ENCODE measurements at places on chromosomes 1 and 21.

DNA sequence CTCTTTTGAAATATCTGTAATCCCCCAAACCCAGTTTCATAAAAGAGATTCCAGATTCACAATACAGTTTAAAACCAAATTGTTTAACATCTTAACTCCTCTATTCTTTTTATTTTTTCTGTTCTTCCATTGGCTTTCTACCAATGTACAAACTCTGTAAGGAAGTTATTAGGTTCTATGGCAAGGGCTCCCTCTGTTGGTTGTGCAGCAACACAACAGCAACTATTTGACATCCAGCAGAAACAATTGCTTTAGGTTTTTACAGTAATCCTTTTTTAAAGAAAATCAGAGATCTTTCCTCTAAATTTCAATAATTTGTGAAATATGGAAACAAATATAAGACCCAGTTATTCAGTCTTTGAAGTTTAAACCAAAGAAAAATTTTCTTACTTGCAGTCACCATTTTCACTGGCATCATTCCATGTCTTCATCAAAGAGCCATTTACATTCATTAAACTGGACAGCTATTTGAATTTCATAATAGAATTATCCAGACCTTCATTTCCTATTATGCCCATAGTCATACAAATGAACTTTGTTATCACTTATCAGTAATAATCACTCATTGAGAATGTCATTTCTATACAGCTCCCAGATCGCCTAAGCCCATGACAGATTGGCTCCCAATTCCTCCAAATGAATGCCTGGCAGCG is 46.5 kb upstream of the RNF11 start:
- peak; percentile 30 for DNase-seq

GRCh38 chr21:39788383-39788782 is 43.4 kb downstream of the IGSF5 start:
- no peak for DNase-seq

DNA sequence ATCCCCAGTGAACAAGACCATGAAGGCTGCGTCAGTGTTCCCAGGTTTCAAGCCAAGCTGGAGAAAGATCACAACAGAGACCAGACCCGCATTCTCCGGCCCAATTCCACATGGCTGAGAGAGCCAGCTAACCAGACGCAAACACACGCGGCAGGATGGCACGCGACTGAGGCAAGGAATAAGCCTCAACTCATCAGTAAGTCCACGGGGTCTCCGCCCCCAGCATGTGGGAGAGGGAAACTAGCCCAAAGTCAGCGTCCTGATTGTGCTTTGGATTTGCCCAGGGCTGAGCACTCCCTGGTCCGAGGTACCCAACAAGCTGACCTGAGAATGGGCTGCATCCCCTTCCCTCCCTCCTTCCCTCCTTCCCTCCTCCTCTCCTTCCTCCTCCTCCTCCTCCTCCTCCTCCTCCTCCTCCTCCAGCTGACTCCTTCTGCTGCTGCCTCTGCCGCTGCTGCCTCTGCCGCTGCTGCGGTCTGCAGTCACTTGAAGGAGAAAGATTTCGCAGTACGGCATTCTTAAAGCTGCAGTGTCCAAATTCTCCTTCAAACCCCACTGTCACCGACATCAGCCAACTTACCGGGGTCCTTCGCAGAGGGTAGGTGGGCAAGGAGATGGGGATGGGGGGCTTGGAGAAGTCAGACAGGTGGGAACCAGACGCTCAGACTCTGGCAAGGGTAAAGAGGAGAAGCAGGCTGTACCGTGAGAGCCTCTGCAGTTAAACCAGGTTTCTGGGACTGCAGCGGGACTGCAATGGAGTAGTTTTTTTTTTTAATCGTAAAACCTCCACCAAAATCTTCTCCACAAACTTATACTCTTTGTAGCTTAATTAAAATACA is 33.0 kb upstream of the H6PD start:
- DNase-seq = no peak

GRCh38 chr1:46735708-46736324 is 16.9 kb upstream of the EFCAB14 start:
- no peak for DNase-seq

DNA sequence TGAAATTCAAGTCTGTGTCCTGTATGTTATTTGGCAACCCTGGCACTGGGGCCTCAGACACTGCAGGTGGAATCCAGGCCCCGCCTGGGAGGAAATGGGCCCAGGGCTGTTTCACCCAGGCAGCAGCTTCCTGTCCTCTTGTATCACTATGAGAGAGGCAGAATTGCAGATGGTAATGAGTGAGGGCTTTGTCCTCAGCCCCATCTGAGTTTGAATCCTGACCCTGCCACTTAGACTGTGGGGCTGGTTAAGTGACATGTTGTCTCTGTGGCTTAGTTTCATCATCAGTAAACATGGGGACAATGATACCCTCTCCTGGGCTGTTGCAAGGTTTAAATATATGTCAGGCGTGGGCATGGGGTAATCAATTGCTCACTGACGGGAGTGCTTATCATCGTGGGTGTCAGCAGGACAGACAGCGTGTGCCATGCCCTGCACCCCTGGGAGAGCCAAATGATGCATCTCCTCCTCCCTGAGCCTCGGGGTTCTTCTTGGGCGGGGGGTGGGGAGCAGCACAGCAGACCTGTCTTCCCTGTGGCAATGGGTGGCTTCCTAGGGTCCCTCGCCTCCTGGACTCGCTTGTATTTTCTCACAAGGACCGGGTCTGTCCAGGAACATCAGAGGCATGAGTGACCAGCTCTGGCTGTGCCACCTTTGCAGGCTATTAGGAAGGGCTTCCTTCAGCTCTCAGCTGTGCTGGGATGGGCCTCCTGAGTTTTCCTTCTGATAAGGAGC is 42.1 kb downstream of the ARHGEF10L start:
- DNase-seq = no peak

GRCh38 chr21:35922618-35923017 is 137.7 kb downstream of the SETD4 start:
- no peak for DNase-seq

GRCh38 chr1:91121366-91121765 is 99.5 kb upstream of the ZNF644 start:
- DNase-seq = no peak

DNA sequence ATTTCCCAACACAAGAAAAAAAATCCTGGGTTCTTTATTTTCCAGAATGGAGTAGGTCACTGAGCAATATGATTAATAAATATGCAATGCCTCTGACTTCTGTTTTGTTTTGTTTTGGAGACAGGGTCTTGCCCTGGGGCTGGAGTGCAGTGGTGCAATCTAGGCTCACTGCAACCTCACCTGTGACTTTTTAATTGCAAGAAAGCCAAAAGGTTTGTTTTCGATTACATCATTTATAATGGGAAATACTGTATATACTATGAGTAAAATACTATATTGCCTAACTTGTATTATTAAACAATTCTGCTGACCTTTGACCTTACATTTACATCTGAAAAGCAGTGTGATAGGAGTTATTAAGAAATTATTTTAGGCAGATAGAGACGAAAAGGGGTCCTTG is 11.6 kb upstream of the CD46 start:
- DNase-seq = no peak

DNA sequence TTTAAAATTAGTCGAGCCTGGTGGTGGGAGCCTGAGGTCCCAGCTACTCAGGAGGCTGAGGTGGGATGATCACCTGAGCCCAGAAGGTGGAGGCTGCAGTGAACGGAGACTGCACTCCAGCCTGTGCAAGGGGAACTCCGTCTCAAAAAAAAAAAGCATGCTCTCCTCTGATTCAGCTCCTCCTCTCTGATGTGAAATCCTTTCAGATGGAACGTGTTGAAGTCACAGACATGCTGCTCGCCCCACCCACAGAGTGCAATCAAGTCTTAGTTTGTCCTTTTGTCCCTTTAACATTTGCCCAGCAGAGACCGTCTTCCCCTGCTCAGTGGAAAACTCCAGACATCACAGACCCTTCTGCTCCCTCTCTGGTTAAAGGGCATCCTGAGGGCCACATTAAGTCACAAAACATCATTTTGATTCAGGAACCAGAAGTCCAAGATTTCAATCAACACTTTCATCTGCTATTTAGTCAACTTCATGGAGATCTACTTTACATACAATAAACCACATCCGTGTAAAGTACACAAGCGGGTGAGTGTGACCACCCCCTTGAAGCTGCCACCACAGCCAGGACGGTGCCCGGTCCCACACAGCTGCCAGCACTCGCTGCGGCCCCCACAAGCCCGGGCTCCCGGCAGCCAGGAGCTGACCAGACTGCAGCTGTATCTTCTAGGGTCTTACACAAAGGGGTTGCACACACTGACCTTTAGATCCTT is 18.9 kb upstream of the RNF223 start:
- no peak for DNase-seq

DNA sequence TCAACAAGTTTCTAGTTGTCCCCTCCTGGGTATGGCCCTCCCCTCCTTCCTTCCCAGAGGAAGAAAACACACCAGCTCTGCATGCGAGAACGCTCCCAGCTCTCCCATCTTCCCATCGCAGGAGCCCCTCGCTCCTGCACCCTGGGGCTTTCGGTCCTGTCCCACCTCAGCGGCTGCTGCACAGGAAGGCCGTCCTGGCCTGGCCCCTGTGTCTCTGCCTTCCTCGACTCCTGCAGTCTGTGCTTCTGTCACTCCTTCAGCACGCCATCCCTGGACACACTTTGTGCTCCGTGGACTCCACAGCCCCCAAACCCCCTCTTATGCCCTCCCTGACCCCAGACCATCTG is 23.2 kb downstream of the KRTAP10-1 start:
- DNase-seq = no peak

DNA sequence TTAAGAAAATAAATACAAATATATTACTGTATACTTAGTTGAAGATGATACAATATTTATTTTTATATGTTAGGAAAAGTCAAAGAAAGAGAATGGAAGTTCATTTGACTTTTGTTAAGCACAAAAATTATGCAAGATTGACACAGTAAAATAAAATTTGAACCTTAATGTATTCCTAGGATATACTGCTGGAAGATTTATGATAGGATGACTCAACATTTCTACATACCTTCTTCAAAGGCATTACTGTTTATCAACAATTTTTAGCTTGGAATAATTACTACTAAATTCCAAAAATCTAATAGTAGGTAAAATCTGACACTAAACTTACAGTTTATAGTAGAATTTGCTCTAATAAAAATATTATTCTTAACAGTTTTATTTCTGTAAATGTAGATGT is 257.3 kb upstream of the ADAMTS5 start:
- DNase-seq = no peak

GRCh38 chr1:7116001-7116400 is 330.7 kb downstream of the CAMTA1 start:
- DNase-seq = no peak

GRCh38 chr1:47870480-47870879 is 126.7 kb downstream of the TRABD2B start:
- DNase-seq = no peak

GRCh38 chr1:64320922-64321614 is 117.6 kb downstream of the UBE2U start:
- no peak for DNase-seq

- DNase-seq = no peak
Observed at GRCh38 chr1:76084029-76084627, 9.6 kb downstream of the ST6GALNAC3 start.

GRCh38 chr1:33397994-33398393 is 32.9 kb downstream of the PHC2 start:
- no peak for DNase-seq

- DNase-seq = no peak
Observed at GRCh38 chr1:157218671-157219070, 80.5 kb upstream of the ETV3 start.

DNA sequence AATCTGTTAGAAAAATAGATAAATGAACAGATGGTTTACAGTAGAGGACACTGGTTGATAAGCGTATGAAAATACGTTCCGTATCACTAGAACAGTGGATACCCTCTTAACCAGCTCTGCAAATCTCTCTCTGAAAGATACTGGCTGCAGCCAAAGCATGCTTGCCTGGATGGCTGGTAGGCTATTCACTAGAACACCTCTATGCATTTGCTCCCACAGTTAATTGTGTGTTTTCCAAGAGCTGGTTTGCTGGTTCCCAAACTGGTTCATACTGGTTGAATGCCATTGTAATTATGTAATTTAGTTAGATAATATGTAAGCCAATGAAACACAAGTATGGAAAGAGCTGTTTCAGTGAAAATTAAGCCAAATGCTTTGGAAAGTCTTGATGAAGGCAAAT is 126.6 kb downstream of the C1orf21 start:
- no peak for DNase-seq

GRCh38 chr1:69993810-69994209 is 211.6 kb downstream of the LRRC40 start:
- no peak for DNase-seq

GRCh38 chr1:224988042-224988441 is 58.6 kb downstream of the DNAH14 start:
- no peak for DNase-seq

DNA sequence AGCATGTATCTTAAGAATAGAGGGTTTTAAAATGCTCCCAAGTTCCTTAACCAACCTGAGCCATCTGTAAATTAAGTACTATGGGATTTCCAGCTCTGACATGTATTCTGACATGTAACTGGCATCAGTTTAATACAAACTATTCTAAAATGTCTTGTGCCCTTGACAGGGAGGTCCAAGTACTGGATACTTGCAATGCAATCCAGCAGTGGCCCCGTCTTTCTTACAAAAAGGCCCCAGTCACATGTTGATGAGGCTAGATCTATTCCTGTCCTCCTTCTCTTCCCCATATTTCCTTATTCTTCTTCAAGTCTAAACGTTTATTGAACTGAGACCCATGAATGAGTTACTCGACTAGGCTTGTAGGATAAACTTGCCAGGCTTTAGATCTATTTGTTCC is 46.4 kb downstream of the MRPL39 start:
- no peak for DNase-seq

GRCh38 chr1:2640626-2641025 is 7.8 kb upstream of the MMEL1 start:
- DNase-seq = no peak

DNA sequence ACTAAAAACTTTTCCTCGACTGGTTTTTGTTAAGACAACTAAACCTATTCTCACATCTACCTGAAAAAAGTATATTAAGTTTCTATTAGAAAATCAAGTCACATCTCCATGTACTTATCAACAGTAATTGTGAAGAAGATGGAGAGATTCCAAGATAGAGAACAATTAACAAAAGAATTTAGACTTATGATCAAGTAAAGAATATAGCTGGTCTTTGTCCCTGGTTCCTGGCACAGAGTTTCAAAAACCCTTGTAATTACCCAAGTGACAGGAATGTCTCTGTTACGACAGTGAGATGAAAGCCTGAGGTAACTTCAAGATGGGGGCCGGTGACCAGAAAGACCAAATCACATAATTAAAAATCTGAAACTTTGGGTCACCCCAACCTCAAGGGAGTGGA is 91.6 kb downstream of the ASH1L start:
- DNase-seq = no peak

All from activated T-cell treated with anti-CD3 and anti-CD28 coated beads for 24 hours (primary cell).